ENCODE measurements at places on chromosomes 11 and 22. TPM values are rescaled to one million over a fixed set of nuclear protein-coding genes. Genes with fewer than 3 reads are reported as not detected.

Gene TNKS1BP1
- total RNA-seq = 85.3 TPM

Gene DUSP8
- total RNA-seq = 0.28 TPM

Gene LRP4
- 5.1 TPM for total RNA-seq

Gene B4GALNT4
- total RNA-seq = 1.9 TPM

Gene OR2AG1
- not detected for total RNA-seq

Gene HYOU1
- total RNA-seq = 240 TPM

Gene SAA2
- total RNA-seq = 1.5 TPM

All from regular cardiac myocyte (primary cell).